ENCODE measurements at places on chromosomes 1 and 21.

DNA sequence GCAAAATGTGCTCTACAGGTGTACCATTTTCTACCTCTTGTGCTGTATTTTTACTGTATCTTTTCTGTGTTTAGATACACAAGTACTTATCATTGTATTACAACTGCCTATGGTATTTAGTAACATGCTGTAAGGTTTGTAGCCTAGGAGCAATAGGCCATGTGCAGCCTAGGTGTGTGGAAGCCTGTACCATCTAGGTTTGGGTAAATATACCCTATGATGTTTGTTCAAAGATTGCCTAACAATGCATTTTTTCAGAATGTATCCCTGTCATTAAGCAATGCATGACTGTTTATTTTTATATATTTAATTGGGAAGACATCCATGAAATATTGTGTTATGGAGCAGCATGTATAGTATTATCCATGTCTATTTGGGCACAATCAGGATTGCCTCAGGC lies 11.0 kb downstream of the ETV3L start:
- no peak for DNase-seq

- no peak for DNase-seq
Measured at GRCh38 chr1:203185061-203185461, 1.4 kb downstream of the CHI3L1 start.

DNA sequence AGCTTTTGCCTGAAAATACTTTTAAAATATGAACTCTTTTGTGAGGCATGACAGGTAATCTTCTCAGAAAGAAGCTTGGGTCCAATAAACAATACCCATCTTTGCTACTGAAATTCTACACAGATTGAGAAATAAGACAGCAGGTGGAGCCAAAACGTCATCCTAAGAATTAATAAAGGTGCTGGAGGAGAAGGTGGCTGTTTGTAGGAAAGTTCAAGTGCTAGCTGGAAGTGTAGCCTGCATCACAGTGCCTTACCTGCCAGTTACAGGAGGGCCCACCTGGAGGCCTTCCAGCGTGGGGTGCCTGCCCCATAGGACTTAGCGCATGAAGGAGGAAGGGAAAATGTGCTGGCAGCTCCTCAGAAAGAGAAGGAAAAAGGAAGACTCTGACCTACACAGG lies 93.7 kb downstream of the TTC3 start:
- no peak for DNase-seq

DNA sequence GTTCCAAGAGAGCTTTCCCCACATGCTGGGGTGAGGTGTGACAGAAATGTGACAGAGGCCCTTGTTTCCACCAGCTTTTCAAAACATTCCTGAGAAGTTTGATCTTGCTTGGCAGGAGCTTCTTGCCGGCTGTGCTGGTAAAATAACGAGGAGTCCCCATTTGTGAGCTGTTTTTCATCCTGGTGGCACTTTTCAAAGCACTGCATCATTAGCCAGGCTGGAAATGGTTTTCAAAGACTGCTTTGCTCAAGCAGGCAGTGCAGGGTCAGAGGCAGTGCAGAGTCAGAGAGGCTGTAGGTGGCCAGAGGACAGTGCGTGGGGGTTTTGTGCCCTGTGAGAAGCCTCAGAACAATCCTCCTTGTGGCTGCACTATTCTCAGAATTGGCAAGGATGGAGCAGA lies 75.8 kb upstream of the KCNA3 start:
- DNase-seq: no peak

GRCh38 chr1:153572569-153573015 lies 6.9 kb upstream of the S100A2 start:
- peak; percentile 52 for DNase-seq

GRCh38 chr1:154883919-154884868 lies 14.1 kb upstream of the KCNN3 start:
- DNase-seq: no peak

DNA sequence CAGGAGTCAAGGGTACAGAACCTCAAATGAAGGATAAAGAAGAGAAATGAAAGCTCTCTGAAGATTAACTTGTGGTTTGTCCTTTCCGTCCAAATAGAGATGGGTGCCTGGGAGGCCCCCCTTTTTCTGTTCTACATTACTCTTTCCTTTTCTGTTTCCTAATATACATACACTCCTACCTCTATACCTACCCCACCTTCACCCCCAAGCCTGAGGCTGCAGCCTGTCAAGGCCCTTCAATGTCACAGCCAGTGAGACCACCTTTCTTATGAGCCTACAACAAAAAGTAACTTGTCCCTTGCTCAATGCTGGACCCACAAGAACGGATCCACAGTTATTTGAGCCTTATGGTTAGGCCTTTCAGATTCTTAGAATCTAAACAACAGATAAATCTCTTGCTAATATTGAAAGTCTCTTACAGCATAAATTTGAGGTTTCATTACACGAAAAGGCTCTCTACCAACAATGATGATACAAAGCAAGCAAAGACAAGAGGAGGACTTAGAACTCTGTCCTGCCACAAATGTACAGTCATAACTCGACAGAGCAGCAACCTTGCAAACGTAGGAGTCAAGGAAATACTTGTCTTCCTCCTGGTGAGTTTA lies 4.1 kb upstream of the TRAF3IP3 start:
- no peak for DNase-seq

DNA sequence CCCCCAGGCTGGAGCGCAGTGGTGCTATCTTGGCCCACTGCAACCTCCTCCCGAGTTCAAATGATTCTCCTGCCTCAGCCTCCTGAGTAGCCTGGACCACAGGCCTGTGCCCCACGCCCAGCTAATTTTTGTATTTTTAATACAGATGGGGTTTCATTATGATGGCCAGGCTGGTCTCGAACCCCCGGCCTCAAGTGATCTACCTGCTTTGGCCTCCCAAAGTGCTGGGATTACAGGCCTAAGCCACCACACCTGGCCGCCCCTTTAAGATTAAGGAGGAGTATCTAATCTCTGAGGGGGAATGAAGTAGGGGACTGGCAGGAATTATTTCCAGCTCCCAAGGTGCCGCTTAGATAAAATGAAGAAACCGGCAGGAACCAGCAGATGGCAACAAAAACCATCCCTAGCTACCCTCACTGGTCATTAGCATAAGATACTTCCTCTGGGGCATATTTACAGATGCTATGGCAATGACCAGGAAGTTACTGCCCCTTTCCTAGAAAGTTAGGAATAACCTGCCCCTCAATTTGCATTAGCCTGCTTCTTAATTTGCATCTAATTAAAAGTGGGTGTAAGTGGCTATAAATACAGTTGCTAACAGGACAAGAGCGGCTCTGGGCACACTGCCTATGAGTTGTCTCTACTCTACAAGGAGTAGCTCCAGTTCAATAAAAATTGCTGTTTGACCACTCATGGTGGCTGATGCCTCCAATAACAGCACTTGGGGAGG lies 7.1 kb upstream of the NSUN4 start:
- no peak for DNase-seq

DNA sequence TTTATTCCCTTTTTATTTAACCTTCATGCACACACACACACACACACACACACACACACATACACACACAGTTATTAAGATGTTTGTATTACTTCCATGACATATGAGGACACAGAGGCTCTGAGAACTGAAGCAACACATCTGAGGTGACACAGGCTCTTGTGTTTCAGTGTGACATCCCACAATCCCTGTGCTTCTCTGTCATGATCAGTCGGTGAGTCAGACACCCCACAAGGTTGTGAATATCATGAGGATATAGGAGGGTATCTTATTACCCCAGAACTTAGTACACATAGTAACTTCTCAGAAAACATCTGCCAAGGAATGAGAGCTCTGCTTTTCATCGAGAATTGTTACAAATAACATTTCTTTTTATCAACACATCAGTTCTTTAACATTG lies 459.3 kb downstream of the PLPP3 start:
- DNase-seq: no peak

GRCh38 chr1:21189906-21190500 lies 13.3 kb upstream of the EIF4G3 start:
- no peak for DNase-seq

DNA sequence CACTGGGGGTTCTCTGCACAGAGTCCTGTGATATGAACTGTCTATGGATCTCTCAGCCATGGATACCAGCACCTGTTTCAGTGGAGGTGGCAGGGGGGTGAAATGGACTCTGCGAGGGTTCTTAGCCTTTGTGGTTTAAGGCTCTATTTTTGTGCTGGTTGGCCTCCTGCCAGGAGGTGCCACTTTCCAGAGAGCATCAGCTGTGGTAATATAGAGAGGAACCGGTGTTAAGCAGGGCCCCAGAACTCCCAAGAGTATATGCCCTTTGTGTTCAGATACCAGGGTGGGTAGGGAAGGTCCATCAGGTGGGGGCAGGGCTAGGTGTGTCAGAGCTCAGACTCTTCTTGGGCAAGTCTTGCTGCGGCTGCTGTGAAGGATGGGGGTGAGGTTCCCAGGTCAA lies 330.0 kb upstream of the PLD5 start:
- DNase-seq: no peak

GRCh38 chr1:154190550-154190949 lies 1.4 kb downstream of the TPM3 start:
- no peak for DNase-seq

DNA sequence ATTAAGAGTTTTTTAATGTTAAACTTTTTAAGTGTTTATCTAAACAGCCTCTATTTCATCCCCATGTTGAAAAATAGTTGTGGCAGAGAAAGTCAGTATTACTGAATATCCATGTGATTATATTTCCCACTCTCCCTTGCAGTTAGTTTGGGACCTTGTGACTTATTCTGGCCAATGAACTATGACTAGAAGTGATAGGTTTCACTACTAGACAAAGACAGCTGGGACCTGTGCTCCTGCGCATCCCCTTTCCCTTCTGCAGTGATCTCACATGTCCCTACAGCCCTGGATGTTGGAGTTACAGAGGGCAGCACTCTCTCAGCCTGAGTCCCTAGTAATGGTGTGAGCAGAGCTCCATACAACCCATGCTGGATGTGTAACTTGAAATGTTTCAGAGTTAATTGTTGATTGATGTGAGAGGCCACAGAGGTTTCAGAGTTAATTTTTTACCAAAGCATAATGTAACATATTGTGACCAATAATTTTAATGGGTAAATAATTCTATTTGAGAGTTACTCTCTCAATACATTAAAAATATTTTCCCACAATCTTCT lies 18.7 kb upstream of the SAMD13 start:
- DNase-seq: no peak

DNA sequence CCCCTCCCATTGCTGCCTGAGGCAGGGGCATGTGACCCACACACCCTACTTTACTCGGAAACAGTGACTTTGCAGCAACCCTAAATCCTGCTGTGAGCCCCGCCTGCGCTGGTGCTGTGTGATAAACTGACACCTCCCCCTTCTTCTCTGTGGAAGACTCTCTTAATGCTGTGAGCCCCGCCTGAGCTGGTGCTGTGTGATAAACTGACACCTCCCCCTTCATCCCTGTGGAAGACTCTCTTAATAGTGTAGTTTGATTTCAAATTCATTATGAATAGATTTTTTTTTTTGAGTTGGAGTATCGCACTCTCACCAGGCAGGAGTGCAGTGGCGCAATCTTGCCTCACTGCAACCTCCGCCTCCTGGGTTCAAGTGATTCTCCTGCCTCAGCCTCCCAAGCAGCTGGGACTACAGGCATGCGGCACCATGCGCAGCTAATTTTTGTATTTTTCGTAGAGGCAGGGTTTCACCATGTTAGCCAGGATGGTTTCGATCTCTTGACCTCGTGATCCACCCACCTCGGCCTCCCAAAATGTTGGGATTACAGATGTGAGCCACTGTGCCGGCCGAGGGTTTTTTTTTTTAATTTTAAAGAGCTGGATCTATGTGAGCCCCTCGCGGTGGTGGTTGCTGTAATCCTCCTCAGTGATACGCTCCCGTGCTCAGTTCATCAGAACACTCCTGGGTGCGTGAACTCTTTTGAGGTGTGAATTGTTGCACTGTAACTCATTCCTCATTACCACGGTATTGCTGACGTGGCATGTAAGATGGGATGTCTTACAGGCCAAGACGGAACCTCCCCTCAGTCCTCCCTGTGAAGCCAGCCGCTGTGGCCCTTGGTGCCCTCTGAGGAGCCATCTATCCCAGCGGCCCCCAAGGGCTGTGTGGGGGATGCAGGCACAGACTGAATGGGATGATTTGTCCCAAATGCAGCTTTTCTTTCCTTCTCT lies 60.3 kb downstream of the GALNT2 start:
- DNase-seq: no peak

DNA sequence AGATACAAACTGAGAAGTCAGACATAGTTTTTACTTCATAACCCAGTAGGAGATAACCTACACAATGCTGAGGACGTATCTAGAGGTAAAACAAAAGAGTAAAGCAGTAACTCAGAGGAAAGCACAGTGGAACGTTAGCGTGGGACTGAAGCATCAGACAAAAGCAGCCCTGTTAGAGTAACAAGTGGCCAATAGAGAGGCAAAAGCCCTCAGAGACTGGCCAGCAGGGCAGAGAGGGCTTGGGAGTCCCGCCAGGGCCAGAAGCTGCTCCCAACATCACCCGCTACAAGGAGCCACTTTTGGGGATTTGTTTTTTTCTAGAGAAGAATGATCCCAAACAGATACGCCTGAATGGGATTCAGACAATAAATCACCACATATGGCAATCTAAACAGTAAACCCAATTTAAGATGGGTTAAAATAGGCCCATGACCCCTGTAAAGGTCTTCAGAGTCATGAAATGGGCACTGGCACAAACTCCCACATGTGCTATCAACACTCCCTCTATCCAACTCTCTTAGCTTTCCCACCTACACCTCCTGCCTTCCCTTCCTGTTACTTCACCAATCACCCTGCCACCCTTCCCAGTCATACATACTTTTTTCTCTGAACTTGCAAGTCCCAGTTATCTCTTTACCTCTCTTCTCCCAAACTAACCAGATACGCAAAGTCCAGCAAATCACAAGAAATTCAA lies 17.2 kb downstream of the TADA1 start:
- DNase-seq: peak; percentile 68
